ENCODE measurements at places on chromosomes 16 and 17.

GRCh38 chr16:1946495-1947368 is 3.7 kb upstream of the MSRB1 start:
- DNase-seq, result no peak

- peak; percentile 87 for DNase-seq
Measured at GRCh38 chr17:36608794-36609497, 7.6 kb downstream of the MRM1 start.

GRCh38 chr16:54286366-54287130 is at the start of gene IRX3:
Gene IRX3, minus strand, starts transcription at chr16:54286787. Its CDS starts 737 bp downstream, at chr16:54286050.
- peak; percentile 86 for DNase-seq

GRCh38 chr17:67672592-67673335 is 45.0 kb upstream of the NOL11 start:
- DNase-seq, result no peak

DNA sequence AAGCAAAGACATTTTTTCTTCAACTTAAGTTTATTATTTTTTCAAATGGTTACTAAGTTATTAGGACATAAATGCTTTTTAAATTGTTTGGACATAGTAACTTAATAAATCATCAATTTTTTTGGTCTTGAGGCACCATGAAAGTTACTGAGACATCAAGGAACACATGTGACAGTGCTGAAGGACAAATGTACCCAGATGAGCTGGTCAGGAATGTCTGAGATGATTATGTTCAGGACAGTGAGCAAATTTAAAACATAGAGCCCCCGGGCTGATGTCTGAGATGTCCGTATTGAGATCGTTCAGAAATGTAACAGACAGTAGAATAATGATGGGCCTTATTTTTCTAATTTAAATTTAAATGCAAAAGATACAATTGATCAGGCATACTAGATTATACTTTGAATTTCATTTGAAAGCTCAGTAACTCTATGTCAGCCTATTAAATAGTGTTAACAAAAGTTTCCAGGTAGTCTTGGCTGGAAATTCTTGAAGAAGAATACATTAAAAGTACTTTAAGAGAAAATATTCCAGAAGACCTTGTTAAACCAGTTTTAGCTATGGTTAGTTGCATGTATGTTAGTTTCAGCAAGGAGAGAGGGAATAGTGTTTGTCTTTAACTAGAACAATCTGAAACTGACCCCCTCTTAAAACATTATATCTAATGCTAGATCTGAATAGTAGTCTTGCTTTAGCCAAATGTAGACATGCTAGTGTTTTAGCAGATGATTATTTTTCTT is 36.4 kb downstream of the SEC14L1 start:
- DNase-seq, result no peak

- peak; percentile 45 for DNase-seq
Measured at GRCh38 chr16:73152386-73153125, 104.6 kb upstream of the ZFHX3 start.

DNA sequence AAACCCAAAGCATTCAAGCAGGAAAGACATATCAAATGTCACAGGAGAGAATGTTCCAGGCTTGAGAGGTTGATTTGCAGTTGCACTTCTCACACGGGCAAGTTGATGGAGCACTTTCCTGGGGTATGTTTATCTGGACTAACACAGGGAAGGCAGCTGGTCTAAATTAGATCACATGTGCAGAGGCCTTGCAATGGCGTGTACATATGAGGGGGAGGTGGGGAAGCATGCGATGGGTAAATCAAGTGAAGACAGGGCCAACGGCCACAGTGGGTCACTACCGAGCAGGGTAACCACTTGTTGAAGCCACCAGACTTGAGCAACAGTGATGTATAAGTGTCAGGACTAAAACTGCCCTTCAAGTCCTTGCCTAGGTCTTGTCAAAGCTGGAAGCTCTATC is 156.6 kb upstream of the MAF start:
- DNase-seq, result no peak

GRCh38 chr16:67954421-67955196 is 10.7 kb upstream of the LCAT start:
- no peak for DNase-seq

GRCh38 chr17:17924131-17924856 is 47.9 kb downstream of the TOM1L2 start:
- no peak for DNase-seq

DNA sequence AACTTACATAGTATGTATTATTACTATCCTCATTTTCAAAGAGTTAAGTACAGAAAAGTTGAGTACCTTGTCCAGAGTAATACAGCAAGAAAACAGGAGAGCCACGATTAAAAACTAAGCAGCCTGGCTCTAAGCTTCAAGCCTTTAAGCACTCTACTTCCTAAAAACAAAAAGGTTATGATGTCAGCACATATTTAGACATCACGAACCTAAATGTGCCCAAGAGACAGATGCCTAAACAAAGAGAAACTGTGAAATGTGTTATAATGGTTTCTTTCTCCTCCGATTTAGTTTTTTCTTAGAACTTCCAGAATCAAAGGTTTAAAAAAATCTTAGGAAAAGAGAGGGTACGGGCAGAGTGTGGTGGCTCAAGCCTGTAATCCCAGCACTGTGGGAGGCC is 151.0 kb downstream of the VPS53 start:
- no peak for DNase-seq

DNA sequence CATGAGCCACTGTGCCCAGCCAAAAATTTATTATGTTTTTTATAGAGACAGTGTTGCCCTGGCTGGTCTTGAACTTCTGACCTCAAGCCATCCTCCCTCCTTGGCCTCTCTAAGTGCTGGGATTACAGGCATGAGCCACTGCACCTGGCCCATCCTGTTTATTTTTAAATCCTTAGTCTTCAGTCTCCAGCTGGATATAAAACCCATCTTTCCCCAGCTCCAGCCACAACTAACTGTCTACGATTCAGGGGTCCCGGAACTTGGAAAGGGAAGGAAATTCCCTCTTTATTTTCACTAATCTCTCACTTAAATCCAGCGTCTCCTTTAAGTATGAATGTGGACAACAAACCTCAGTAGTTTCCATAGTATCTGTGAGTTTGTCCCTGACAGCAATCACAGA is 62.2 kb downstream of the IQCK start:
- no peak for DNase-seq

- no peak for DNase-seq
Measured at GRCh38 chr16:9138021-9138680, 46.7 kb downstream of the HAPSTR1 start.

- no peak for DNase-seq
Measured at GRCh38 chr16:84794626-84795025, 25.2 kb upstream of the CRISPLD2 start.

- no peak for DNase-seq
Measured at GRCh38 chr17:29787995-29788394, 142.0 kb downstream of the SSH2 start.

GRCh38 chr17:82118815-82119380 is 20.9 kb upstream of the FASN start:
- peak; percentile 59 for DNase-seq

GRCh38 chr17:81481073-81481799 is 31.4 kb downstream of the ACTG1 start:
- DNase-seq, result peak; percentile 65

GRCh38 chr17:48575066-48575582 is 3.0 kb downstream of the HOXB4 start:
- DNase-seq, result no peak

- DNase-seq, result no peak
Measured at GRCh38 chr16:30885196-30885595, 8.7 kb downstream of the BCL7C start.

DNA sequence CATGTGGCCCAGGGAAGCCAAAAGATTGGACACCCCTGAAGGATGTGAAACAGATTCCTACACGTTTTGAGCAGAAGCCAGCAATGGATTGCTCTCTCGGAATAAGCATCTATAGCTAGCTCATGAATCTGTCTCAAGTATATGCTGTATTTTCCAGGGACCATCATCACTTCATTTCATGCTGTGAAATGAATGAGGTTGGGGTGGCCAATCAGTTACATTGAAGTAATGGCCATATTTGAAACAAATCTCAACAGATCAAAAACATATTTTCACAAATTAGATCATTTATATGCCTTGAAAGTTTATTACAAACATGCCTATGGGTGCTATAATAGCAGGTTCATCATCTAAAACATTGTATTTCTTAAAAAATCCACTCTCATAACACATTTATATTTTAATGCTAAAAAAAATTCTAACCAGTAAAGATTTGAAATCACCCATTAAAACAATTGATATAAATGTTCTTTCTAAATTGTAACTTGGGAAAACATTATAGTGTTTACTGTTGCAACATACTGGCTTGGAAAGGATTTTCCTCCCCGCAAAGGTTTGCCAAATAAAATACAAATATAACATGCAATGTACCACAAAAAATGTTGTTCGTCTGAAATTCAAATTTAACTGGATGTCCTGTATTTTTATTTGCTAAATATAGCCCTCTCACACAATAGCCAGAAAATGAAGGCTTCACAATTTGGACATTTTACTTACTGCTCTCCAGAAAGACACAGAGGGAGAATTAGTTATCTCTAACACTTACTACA is 743.6 kb downstream of the KCNJ2 start:
- DNase-seq, result peak; percentile 55
